SHP77 (cell line): ENCODE measurements at places on chromosomes 11 and 22.

DNA sequence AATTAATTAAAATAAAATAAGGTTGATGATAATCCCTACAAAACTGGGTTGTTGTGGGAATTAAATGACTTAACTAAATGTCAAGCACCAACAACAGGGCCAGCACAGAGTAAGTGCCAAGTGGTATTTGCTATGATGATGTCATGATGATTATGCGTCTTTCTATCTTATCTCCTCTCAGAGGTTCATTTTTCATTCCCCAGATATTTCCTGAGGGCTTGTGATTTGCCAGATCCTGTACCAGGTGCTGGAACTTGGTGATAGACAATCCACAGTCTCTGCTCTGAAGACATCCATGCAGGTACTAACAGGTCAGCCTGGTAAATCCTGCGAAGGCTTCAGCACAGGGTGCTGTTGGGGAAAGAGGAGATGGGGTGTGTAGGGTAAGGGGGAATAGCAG, 8.1 kb upstream of the MYH9 start:
- DNase-seq = no peak

DNA sequence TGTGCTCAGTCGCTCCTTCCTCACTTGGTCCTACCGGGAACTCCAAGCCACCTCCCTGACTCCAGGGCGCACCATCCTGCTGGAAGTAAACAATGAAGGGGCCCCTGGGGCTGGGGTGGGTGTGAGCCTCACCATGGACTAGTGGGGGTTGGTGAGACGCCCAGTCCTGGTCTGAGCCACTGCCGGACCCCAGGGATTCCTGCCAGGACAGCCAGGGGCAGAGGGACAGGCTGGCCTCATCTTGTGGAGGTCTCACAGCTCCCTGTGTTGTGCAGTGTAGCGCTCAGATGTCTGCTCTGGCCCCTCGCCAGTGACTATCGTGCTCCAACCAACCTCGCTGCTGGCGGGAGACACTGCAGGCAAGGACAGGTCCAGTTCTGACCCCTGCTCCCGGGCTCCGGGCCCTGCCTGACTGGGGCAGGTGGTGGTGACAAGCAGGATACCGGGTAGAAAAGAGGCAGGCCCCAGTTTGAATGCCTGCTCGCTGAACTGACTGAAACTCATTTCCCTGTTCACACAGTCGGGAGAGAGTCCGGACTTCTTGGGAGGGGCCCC, 1021.4 kb downstream of the BRD1 start:
- no peak for DNase-seq

DNA sequence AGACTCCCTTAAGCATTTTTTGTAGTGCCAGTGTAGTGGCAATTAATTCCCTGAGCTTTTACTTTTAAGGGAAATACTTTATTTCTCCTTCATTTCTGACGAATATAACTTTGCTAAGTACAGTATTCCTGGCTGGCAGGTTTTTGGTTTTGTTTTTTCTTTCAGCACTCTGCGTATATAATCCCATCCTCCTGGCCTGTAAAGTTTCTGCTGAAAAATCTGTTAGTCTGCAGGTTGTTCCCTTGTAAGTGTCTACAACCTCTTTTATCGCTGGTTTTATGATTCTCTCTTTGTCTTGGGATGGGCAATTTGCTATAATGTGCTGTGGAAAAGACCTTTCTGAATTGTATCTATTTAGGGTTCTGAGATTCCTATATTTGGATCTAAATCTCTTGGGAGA, 56.0 kb downstream of the KCNQ1OT1 start:
- no peak for DNase-seq

DNA sequence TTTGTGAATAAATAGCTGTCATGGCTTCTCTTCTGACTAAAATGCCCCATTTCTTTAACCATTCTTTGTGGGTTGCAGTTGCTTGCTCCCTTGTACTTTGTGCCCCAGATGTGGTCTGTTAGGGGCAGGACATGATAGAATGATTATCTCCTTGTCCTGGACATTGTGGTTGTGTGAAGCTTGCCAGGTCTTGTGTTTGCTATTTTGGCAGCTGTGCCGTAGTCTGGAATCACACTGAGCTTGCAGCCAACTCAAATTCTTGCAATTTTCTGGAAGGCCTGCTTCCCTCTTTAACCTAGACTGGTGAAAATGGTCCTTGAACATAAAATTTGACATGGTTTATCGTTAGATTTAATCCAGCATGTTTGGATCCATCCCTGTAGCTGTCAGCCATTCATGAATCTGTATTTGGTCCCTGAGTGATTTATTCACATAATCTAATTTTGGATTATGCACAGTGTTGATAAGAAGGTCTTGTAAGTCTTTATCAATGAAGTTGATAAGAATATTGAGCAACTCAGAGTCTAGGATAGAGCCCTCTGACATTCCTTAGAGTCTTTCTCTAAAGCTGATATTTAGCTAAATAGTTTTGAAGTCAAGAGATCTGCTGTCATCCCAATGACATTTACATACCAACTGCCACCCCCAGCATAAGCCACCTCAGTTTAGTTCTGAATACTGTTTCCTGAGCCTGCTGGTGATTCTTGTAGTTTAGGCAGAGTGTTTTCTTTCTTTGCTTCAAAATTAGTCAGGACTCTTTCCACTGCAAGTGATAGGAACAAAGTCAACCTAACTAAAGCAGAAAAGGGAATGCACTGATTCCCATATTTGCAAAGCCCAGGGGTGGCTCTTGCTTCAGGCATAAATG, 9.8 kb downstream of the SPON1 start:
- DNase-seq = no peak

DNA sequence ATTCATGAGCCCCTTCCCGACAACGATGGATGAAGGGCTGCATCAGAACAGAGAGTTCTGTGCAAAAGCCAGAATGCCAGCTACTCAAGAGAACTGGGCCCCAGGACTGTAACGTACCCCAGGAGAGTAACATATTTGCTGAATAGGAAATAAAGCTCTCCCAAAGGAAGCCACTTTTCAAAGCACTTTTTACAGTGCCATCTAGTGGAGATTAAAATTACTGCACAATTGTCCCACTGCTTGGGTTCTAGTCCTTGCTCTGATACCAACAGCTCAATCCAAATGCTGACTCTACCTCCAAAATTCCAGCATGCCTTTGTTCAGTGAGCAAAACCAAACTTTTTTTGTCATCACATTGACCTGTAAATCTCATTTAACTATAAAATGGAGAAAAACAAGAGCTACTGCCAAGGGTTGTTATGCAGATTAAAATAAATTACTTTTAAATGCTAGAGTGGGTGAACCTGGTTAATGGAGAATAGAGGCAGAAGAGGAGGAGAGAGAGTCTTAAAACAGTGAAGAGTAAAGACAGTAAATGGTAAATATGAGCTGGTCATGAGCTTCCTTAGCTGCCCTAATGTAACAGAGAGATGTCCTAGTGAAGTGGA, 87.6 kb upstream of the FSHB start:
- DNase-seq = no peak

GRCh38 chr11:65499713-65500386, 1.0 kb downstream of the MALAT1 start:
- DNase-seq = no peak

DNA sequence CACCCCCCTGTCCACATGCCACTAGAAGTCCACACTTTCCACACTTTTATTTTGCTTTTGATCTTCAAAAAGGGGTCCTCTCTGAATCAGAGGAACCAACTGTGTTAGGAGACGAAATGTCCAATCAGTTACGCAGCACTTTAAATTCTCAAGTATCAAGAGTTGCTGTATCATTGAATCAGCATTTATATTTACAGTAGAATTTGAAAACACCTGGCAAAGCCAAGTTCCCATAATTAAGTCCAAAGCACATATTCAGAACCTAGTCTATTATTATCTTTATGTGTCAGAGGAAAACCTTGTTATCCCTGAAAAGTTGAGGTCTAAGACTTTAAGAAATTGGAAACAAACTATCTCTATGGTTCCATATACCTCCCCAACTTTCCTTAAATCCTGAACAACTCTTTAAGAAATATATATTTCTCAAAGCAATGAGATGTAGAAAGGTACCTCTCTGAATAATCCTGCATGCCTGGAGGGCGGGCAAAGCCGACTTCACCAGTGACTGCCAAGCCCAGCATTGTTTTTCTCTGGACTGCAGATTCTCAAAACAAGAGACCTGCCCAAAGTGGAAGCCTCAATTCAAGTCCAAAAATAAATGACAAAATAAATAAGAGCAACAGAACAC, 75.9 kb upstream of the ARFGAP3 start:
- DNase-seq = no peak

- no peak for DNase-seq
These were observed 14.1 kb downstream of the MS4A1 start for GRCh38 chr11:60469723-60470122.

- DNase-seq = no peak
These were observed 7.8 kb downstream of the CD3E start for GRCh38 chr11:118312328-118312727.

DNA sequence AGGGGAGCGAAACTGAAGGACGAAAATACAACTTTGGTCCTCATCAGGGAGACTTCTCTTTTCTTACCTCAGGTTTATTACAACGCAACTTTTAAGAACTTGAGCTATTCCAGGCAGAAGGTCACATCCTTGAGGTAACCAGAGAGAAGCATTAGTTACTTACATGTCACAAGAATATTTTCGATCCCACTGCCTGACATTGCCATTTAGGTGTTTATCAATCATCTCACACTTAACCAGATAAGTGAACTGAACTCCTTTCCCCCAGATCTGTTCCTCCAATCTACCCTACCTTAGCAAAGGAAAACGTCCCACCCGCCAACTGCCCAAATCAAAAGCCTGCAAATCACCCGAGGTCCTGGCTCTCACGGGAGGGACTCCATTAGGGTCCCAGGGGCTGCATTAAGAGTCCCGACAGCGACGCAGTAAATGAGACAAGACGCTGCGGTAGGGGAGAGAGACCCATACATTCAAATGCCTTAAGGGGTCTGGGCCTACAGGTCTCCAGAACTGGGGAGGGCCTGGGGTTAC, 734 bp downstream of the ZNF280B start:
- no peak for DNase-seq

- no peak for DNase-seq
These were observed 175.5 kb upstream of the NCAM1 start for GRCh38 chr11:112785719-112786118.

GRCh38 chr11:114061681-114062049, 2.2 kb downstream of the ZBTB16 start:
- no peak for DNase-seq

GRCh38 chr11:73019449-73019848, 122.7 kb downstream of the FCHSD2 start:
- no peak for DNase-seq

DNA sequence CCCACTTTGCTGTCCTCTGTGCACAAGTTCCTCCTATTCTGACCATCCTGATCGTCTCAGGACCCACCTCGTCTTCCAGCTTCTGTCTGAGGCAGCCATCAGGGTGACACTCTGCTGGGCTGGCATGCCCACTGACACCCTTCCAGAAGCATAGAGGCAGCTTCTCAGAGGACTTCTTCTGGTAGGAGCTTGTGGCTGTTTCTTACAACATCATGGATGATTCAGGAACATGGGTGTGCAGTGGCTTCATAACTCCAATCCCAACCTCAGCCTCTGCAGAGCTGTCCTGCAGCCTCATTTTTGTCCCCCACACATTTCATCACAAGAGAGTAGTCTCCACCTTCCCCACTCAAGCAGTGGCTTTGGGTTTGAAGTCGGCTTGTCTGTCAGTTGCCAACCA, 20.9 kb upstream of the CTR9 start:
- no peak for DNase-seq

DNA sequence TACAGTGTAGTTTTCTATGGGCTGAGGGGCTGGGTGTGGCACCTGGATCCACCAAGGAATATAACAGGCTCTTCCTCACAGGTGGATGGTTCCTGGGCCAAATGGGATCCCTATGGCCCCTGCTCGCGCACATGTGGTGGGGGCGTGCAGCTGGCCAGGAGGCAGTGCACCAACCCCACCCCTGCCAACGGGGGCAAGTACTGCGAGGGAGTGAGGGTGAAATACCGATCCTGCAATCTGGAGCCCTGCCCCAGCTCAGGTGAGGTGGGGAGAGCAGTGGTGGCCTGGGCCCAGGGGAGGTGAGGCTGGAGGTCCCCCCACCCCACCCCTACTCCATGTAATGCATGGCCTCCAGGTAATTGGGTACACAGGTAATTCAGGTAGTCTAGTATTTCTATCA, 20.7 kb downstream of the ADAMTS15 start:
- DNase-seq = no peak

GRCh38 chr22:39617342-39617741, 46.8 kb downstream of the CACNA1I start:
- DNase-seq = no peak

GRCh38 chr11:802018-802617, 2.9 kb downstream of the PIDD1 start:
- no peak for DNase-seq

GRCh38 chr11:114044042-114044871, 15.3 kb upstream of the ZBTB16 start:
- no peak for DNase-seq

DNA sequence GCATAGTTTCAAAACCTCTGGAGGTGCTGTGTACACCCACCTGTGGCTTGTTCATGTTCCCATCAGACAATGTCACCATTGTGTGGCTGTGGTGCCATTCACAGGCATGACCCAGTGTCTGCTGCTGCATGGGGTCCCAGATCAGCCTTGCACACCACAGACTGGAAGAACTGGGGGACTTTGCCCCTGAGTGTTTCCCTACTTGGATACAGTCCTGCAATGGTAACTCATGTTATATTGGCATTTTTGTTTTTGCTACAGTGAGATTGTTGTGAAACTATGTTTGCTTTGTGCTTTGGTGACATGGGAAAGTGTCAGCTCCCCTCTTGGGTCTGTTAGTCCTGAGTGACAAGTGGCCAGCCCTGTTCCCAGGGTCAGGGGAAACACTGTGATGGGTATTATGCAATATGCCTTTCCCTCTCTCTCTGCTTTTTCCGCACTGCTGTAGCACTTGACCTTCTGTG, 108.8 kb downstream of the NAV2 start:
- no peak for DNase-seq

DNA sequence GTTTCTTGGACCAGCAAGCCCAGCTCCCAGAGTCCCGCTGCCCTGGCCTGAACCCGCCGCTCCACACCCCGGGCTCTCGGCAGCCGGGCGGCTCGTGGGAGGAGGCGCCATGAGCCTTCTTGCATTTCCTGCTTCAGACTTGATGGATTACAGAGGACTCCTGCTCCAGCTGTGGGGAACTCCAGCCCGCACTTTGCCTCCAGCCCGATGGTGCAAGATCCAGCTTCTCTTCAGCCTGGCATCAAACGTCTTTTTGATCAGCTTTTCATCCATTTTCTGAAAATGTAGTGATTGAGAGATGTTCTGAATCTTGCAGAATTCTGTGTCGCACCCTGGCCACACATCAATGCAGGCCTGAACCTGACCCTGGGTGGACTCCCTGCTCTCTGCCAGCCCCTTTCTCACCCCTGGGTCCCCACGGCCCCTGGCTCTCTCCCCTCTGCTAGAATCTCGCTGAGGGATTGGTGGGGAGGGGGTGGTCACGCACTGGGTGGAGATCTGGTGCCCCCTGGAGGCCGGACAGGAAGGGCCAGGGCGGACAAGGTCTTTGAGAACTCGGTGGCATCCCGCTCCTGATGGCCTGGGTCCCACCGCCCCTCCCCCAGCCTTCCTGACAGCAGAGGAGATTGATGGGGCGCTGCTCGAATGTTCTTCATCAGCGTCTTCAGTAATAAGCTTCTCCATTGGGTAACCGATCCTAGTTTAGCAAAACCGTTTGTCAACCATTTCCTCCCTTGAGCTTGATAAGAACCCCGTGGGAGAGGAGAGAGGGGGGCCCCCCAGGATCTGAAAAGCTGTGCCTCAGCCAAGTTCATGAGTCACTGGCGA, 12.1 kb upstream of the NFAM1 start:
- peak; percentile 73 for DNase-seq

GRCh38 chr11:95055283-95055897, 6.2 kb downstream of the KDM4F start:
- no peak for DNase-seq
